ENCODE measurements at places on chromosomes 4 and X.
A peak's percentile ranks its signal among the peaks of the same experiment; 100 is the strongest.

DNA sequence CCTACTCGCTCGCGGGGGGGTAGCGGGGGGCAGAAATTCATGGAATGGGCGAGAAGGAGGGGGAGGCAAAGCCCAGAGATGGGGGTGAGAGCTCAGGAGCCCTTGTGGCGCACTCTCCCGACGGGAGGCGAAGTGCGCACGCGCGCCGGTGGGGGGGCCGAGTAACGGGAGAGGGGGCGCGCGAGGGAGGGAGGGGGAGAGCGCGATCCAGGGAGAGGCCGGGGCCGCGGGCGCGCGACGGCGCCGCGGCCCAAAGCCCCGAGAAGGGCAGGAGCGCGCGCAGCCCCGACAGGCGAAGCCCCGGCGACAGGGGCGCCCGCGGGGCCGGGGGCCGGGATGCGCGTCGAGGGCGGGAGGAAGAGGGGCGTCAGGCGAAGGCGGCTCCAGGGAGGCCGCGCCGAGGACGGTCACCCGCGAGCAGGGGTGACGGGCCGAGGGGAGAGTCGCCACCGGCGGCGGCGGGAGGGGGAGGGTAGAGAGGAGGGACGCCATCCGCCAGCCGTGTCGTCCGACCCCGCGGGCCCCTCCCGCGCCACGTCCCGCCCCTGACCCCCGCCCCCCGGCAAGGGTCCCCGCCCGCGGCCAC is 421 bp downstream of the MECP2 start:
- peak; percentile 86 for DNase-seq

- no peak for DNase-seq
These were observed 75.2 kb upstream of the EXOC1L start for GRCh38 chr4:55744369-55744768.

- no peak for DNase-seq
These were observed 162.7 kb upstream of the KIT start for GRCh38 chr4:54495091-54495490.

DNA sequence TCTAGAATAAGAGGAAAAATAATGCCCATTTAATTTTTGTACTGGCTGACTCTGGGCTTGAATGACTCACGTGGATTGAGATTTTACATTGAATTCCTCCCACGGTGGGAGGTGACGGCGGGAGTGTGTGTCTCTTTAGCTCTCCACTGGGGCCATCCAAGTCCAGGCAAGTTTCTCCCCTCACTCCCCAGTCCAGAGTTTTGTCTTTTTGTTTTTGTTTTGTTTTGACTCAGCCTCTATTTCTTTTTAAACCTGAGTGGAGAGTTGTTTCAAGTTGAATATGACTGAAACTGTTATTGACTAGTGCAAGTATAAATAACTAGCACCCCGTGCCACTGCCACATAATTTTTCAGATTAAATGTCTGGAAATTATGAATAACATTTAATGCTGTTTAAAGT is 13.6 kb downstream of the CHST7 start:
- DNase-seq, result no peak

DNA sequence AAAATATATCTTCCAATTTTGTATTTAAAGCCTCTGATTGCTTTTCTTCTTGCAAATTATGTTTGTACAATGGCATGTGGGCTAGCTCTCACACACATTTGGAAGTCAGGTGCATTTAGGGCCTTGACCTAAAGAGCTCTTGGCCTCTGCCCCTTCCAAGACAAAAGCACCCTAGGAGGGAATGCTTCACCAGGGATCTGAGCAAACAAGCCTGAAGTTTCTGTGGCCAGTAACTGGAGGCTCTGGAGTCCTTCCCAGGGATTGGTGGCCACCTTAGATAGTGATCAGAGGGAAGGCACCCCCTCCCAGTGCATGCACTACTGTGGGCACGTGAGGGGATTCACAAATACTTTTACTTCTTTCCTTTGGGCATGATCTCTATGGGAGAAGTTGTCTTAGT is 60.3 kb upstream of the DIPK2B start:
- no peak for DNase-seq

DNA sequence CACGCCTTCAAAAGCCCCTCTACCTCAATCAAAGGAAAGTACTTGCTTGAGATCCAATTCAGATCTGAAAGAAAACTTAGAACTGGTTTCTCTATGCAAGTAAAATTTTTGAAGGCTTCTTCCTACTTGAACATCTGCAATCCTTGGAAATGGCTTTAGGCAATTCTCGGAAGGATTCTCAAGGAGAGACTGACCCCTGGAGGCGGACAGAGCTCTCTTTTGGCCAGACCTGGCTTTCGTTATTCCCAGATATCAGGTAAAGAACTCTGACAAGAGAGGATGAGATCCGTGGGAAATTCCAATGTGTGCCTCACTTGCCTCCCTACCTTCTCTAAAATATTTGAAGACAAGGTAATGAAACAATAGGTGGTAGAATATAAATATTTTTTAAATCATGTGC is 670.3 kb upstream of the FAM241A start:
- DNase-seq, result no peak

- DNase-seq, result no peak
These were observed 283.7 kb upstream of the GATB start for GRCh38 chr4:152044331-152045036.
